A673 (cell line): ENCODE measurements at places on chromosomes 12 and 14. TPM values are rescaled to one million over a fixed set of nuclear protein-coding genes. Genes with fewer than 3 reads are reported as not detected.

CD63 gene
- 367 and 371 TPM in 2 replicates for total RNA-seq

GRCh38 chr12:6046511-6047180 lies 77.8 kb downstream of the VWF start:
- H3K4me3 ChIP-seq: no peak overlapping the region
- H3K27ac ChIP-seq: no peak overlapping the region
- DNase-seq: no peak
- no peaks in the 10 kb centered on the region for H3K27me3 ChIP-seq

GRCh38 chr12:19154686-19155085 lies 25.2 kb downstream of the PLEKHA5 start:
- no peak for DNase-seq
- no peak overlapping the region for H3K27ac ChIP-seq
- no peaks in the 10 kb centered on the region for H3K36me3 ChIP-seq
- no peaks in the 10 kb centered on the region for H3K27me3 ChIP-seq

GRCh38 chr12:48999371-49000131 lies at the start of gene DDN:
Gene DDN, minus strand, starts transcription at chr12:48999375. Its CDS starts 88 bp downstream, at chr12:48999287.
- no peak within 1 kb of the TSS for H3K27ac ChIP-seq
- peak; percentile 85 for DNase-seq
- H3K4me3 ChIP-seq: peak within 1 kb of the TSS; percentile 42
- H3K36me3 ChIP-seq: peaks cover 7% of the 10 kb centered on the region

TAS2R14 gene
- 3.4 and 3.6 TPM in 2 replicates for total RNA-seq

DNA sequence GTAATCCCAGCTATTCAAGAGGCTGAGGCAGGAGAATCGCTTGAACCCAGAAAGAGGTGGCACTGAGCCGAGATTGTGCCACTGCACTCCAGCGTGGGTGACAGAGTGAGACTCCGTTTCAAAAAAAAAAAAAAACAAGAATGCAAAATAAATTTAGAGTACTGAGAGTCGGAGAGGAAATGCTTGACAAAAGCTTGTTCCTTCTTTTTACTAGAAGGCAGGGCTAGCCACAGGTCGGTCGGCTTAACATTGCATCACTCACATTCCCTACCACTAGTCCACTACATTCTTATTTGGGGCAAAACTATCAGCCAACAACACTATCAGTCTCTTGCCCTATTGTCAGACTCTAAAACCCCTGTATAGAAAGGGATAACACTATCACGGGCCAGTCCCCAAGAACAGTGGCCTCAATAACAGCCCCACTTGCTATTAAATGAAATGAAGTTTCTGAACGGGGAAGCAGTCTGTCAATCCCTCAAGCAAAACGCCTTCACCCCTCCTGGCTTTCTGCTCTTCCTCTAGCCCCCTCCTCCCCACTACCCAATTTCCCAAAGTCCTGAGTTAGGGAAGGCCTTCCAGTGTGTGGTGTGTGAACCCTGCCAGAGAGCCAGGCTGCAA lies 1.0 kb downstream of the RNF41 start:
- H3K27ac ChIP-seq: peak overlapping the region; percentile 90
- no peaks in the 10 kb centered on the region for H3K36me3 ChIP-seq
- no peak for DNase-seq
- H3K27me3 ChIP-seq: no peaks in the 10 kb centered on the region

- H3K36me3 ChIP-seq: no peaks in the 10 kb centered on the region
- H3K27ac ChIP-seq: no peak overlapping the region
- peak; percentile 23 for DNase-seq
- H3K4me3 ChIP-seq: no peak overlapping the region
Observed at GRCh38 chr12:96132819-96133218, 61.4 kb upstream of the ELK3 start.

- no peak for DNase-seq
- no peaks in the 10 kb centered on the region for H3K36me3 ChIP-seq
- H3K27ac ChIP-seq: no peak overlapping the region
Observed at GRCh38 chr12:72673853-72674252, 401.7 kb downstream of the TRHDE start.

- H3K4me1 ChIP-seq: no peaks in the 10 kb centered on the region
- H3K27ac ChIP-seq: no peak overlapping the region
- H3K36me3 ChIP-seq: no peaks in the 10 kb centered on the region
- H3K4me3 ChIP-seq: no peak overlapping the region
- no peaks in the 10 kb centered on the region for H3K27me3 ChIP-seq
Observed at GRCh38 chr12:12379831-12380730, 23.2 kb downstream of the BORCS5 start.

DNA sequence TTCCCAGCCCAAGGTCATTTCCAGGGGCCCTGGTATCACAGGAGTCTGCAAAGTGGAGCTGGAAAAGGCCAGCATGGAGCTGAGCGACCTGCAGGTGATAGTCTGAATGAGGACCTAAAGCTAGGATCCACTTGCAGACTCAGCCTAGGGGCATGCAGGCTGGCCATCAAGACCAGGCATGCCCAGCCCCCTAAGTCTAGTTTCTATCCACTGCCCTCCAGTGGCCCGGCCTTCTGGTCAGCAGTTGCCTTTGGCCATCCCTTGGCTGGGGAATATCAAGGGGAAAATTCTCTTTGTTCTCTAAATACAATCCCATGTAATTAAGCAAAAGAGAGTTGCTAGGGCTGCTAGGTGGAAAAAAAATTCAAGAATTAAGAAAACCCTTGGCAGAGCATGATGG lies 96.3 kb upstream of the LHX5 start:
- no peak for DNase-seq
- peaks cover 61% of the 10 kb centered on the region for H3K27me3 ChIP-seq

DNA sequence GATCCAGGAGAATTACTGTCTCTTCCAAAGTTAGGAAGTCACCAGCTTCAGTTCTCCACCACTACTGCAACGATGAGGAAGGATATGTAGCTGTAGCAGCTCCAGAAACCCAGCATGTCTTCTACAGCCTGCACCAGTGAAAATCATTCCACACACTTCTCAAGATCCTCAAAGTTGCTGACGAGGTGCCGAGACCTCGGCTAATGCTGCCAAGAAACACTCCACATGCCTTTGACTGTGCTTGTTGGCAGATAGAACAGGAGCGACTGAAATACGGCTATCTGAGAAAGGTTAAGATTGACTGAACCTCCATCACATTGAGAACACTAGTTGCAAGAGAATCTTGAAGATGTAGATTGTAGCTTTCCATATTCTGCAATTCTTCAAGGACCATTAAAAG lies 241.9 kb downstream of the PPFIA2 start:
- no peaks in the 10 kb centered on the region for H3K36me3 ChIP-seq
- DNase-seq: no peak
- H3K27ac ChIP-seq: no peak overlapping the region
- no peak overlapping the region for H3K4me3 ChIP-seq

DNA sequence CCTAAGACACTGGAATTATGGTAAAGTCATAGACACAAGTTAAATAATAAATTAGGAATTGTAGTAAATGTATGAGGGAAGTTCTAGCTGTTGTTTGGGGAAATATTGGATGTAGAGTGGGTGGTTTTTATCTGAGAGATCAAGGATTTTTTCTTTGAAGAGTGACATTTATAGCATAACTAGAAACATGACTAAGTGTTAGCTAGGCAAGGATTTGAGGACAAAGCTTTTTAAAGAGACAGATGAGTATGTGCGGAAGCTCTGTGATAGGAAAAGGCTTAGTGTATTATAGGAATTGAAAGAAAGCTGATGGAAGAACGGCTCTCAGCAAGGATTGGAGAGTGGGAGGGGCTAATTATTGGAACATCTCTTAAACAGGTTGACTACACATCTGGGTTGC lies 24.5 kb downstream of the PDZRN4 start:
- H3K4me1 ChIP-seq: no peaks in the 10 kb centered on the region
- no peaks in the 10 kb centered on the region for H3K36me3 ChIP-seq
- no peaks in the 10 kb centered on the region for H3K27me3 ChIP-seq
- DNase-seq: no peak
- H3K4me3 ChIP-seq: no peak overlapping the region
- H3K27ac ChIP-seq: no peak overlapping the region

DNA sequence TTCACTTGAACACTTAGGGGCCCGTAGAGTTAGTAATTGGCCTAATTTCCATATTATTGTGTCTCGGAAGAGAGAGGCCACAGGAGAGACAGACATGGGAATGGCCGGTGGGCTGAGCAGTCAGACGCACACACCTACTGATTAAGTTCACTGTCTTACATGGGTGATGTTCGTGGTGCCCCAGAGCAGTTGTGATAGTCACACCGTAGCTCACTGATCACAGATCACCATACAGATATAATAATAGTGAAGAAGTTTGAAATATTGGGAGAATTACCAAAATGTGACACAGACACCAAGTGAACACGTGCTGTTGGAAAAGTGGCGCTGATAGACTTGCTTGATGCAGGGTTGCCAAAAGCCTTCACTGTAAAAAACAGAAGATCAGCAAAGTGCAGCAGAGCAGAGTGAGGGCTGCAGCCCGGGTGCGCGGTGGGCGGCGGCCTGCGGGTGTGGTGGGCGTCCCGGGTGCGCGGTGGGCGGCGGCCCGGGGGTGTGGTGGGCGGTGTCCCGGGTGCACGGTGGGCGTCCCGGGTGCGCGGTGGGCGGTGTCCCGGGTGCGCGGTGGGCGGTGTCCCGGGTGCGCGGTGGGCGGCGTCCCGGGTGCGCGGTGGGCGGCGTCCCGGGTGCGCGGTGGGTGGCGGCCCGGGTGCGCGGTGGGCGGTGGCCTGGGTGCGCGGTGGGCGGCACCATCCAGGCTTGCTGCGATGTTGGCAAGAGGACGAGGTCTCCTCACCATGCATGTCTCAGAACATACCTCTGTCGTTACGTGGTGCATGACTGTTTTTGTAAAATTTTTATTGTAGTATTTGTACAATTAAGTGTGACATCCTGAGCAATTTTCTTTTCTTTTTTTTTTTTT lies 34.3 kb upstream of the TEX22 start:
- peaks cover 10% of the 10 kb centered on the region for H3K4me1 ChIP-seq
- DNase-seq: peak; percentile 53
- no peaks in the 10 kb centered on the region for H3K36me3 ChIP-seq
- H3K4me3 ChIP-seq: peak overlapping the region; percentile 23

DGKA gene
- total RNA-seq: 10.1 and 13.7 TPM in 2 replicates

- no peak overlapping the region for H3K4me3 ChIP-seq
- peaks cover 5% of the 10 kb centered on the region for H3K36me3 ChIP-seq
- no peak overlapping the region for H3K27ac ChIP-seq
- no peaks in the 10 kb centered on the region for H3K27me3 ChIP-seq
- no peak for DNase-seq
Observed at GRCh38 chr12:120252071-120252906, 13.2 kb downstream of the PXN start.

DNA sequence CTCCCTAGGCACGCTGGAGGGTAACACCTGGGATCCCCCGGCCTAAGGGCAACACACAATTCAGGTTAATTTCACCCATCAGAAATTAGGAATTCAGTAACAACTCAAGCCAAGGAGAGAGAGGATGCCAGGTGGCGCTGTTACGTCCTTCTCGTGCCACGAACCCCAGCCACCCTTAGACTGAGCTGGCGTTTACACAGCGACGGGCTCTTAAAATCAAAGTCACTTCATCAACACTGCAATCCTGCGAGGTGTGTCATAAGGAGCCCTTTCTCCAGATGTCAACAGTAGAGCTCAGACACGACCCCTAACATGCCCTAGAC lies 110.6 kb upstream of the TMEM132D start:
- H3K4me3 ChIP-seq: no peak overlapping the region
- H3K27ac ChIP-seq: no peak overlapping the region
- H3K27me3 ChIP-seq: peaks cover 62% of the 10 kb centered on the region

KSR2 gene
- 0.02 TPM in 1 of 2 replicates, not detected in the other for total RNA-seq

OR11H7 gene
- not detected in 2 replicates for total RNA-seq

- peak overlapping the region; percentile 64 for H3K27ac ChIP-seq
- H3K36me3 ChIP-seq: no peaks in the 10 kb centered on the region
- H3K4me1 ChIP-seq: peaks cover 30% of the 10 kb centered on the region
- H3K4me3 ChIP-seq: no peak overlapping the region
Observed at GRCh38 chr12:121034616-121035305, 4.3 kb downstream of the OASL start.

- DNase-seq: no peak
- no peaks in the 10 kb centered on the region for H3K27me3 ChIP-seq
- H3K27ac ChIP-seq: no peak overlapping the region
- no peaks in the 10 kb centered on the region for H3K36me3 ChIP-seq
Observed at GRCh38 chr14:96272777-96273473, 16.9 kb downstream of the BDKRB1 start.

OTX2 gene
- 129 and 147 TPM in 2 replicates for total RNA-seq

GRCh38 chr14:74293606-74294005 lies 9.1 kb downstream of the ABCD4 start:
- no peak overlapping the region for H3K27ac ChIP-seq
- no peak overlapping the region for H3K4me3 ChIP-seq
- H3K27me3 ChIP-seq: no peaks in the 10 kb centered on the region
- DNase-seq: no peak
- peaks cover under 1% of the 10 kb centered on the region for H3K4me1 ChIP-seq
- peaks cover 23% of the 10 kb centered on the region for H3K36me3 ChIP-seq

PIWIL1 gene
- not detected in 2 replicates for total RNA-seq

DNA sequence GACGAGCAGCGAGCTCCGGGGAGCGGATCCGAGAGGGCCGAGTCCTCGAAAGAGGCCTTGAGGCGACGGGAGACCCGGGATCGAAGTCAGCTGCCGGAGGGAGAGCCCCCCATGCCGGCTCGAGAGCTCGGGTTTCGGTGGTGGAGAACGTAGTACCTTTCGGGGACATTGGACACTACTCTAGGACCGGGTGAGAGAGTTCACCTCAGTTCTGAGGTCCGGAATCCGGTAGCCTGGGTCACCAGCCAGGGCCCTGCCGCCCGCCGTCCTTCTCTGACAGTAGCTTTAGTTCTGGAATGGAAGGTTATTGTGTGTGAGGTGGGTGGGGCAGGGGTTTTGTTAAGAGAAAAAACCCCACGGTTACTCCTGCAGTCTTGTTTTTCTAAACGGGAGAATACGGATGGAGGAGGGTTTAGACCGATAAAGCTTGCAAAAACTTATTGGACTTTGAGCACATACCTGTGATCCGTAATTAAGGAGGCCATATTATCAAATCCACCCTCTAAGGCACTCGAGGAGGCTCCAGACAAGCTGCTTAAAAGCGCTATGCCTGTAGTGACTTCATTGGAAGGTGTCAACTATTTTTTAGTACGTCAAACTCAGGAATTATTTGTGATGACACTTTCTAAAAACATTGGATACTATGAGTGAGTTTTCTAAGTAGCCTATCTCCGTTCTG lies 765 bp downstream of the SCYL2 start:
- H3K27ac ChIP-seq: peak overlapping the region; percentile 93
- DNase-seq: peak; percentile 17
- H3K36me3 ChIP-seq: no peaks in the 10 kb centered on the region
- peaks cover 48% of the 10 kb centered on the region for H3K4me1 ChIP-seq

GRCh38 chr12:101570047-101570446 lies 24.7 kb upstream of the MYBPC1 start:
- no peak overlapping the region for H3K4me3 ChIP-seq
- no peak overlapping the region for H3K27ac ChIP-seq
- peak; percentile 70 for DNase-seq
- no peaks in the 10 kb centered on the region for H3K36me3 ChIP-seq
- no peaks in the 10 kb centered on the region for H3K27me3 ChIP-seq

- no peak for DNase-seq
- H3K36me3 ChIP-seq: no peaks in the 10 kb centered on the region
- no peak overlapping the region for H3K4me3 ChIP-seq
- H3K4me1 ChIP-seq: no peaks in the 10 kb centered on the region
- no peak overlapping the region for H3K27ac ChIP-seq
Observed at GRCh38 chr14:59337141-59337611, 128.0 kb downstream of the GPR135 start.

PRDM4 gene
- 27.9 and 31.5 TPM in 2 replicates for total RNA-seq

PLBD1 gene
- not detected in 2 replicates for total RNA-seq
